ENCODE measurements at places on chromosomes 3 and 15.

- DNase-seq: no peak
Observed at GRCh38 chr3:4421121-4421520, 45.9 kb downstream of the SUMF1 start.

DNA sequence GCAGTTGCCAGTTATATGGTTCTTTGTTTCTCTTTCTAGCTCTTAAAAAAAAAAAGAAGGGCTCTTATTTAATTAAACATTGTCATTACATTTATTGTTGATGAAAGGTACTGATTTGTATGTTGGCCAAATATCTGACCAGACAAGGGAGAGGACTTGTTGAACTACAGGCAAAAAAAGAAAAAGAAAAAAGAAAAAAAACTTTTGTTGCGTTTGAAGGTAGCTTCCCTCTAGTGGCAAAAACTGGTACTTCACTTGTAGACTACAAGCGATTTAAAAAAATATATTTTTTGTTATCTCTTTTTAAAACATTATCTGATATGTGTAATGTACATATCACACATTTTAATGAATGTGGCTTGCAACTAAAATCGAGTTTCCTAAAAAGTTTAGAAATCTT is 280.6 kb downstream of the ROBO2 start:
- peak; percentile 71 for DNase-seq

DNA sequence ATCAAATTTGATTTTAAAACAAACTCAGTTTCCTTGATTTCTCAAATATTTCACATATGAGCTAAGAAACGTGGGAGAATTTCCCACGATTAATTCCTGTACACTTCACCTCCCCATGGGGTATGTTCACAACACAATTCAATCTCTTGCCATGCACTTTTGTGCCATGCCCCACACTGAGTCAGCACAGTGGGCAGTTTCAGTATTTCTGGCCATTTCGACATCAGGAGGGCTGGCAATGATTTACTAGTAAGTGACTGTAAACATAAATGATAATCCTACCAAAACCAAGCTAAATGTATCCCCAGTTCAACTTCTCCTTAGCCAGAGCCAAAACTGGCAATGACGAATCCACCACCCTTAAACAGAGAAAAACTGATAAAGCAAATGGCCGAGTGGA is 293.6 kb downstream of the FGF12 start:
- DNase-seq: no peak

GRCh38 chr15:33395846-33396245 is 85.1 kb downstream of the RYR3 start:
- no peak for DNase-seq

GRCh38 chr3:15310491-15311370 is 21.7 kb downstream of the SH3BP5 start:
- peak; percentile 60 for DNase-seq
